NCI-H524 (cell line): ENCODE measurements at places on chromosomes 12 and 14.

DNA sequence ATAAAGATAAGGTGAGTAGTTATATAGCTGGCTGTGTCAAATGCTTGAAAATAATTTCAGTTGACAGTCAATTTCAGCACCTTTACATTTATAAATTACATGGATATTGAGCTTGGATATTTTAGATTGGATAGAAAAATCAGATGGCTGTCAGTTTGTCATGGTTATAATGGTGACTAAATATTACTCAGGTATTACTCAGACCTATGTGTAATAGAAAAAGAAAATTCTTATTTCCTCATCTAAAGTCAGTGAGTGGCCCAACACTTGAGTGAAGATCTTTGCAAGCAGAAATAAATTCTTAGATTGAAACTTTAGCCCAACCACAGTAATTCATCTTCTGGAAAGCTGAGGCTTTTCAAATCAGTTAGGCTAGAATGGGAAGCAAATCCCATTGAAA, 354.4 kb downstream of the NAV3 start:
- no peak for DNase-seq

DNA sequence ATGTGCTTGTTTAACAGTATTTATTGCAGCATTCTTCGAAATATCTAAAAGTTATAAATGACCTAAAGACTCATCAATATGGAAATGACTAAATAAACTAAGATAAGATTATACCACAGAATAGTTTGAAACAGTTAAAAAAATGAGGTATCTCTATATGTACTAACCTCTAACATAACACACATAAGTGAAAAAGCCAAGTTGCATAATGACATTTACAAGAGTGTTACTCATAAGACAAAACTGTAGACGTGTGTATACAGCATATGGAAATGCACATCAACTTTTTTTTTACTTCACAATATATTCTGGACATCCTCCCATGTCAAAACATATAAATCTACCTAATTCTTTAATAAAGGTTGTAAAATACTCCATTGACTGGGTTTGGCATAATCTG, 22.8 kb downstream of the CPM start:
- no peak for DNase-seq

GRCh38 chr14:32413967-32414640, 85.0 kb downstream of the AKAP6 start:
- DNase-seq: no peak

GRCh38 chr12:127162902-127163301, 1104.1 kb upstream of the TMEM132C start:
- no peak for DNase-seq

GRCh38 chr12:110330544-110330943, 49.5 kb downstream of the ATP2A2 start:
- no peak for DNase-seq

- DNase-seq: no peak
Measured at GRCh38 chr12:34219046-34219770, 196.9 kb downstream of the ALG10 start.

GRCh38 chr12:60539592-60539991, 943.8 kb downstream of the SLC16A7 start:
- DNase-seq: no peak

GRCh38 chr12:99767809-99768208, 120.3 kb downstream of the GARIN6 start:
- DNase-seq: peak; percentile 2

DNA sequence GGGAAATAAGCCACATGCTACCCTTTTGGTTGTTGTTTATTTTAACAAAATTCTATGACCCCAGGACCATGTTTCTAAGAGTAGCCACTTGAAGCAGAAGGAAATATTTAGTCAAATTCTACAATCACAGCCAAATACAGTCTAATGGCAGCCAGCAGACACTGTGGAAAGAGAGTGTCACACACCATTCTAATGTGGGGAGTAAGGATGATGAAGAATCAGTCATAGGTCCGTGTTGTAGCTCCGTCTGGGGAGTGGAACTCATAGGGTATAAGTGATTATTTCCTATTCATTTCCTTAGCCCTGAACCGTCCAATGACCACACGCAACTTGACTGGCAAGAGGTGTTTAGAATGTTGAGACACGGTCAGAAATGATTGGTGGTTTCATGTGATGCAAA, 461.2 kb downstream of the DPF3 start:
- DNase-seq: no peak

- DNase-seq: no peak
Measured at GRCh38 chr14:62957562-62957961, 87.7 kb downstream of the KCNH5 start.

GRCh38 chr14:90853116-90853515, 36.9 kb upstream of the TTC7B start:
- no peak for DNase-seq

- DNase-seq: peak; percentile 63
Measured at GRCh38 chr12:122399592-122400373, 22.7 kb downstream of the CLIP1 start.
